ENCODE measurements at places on chromosomes 7 and 10.

DNA sequence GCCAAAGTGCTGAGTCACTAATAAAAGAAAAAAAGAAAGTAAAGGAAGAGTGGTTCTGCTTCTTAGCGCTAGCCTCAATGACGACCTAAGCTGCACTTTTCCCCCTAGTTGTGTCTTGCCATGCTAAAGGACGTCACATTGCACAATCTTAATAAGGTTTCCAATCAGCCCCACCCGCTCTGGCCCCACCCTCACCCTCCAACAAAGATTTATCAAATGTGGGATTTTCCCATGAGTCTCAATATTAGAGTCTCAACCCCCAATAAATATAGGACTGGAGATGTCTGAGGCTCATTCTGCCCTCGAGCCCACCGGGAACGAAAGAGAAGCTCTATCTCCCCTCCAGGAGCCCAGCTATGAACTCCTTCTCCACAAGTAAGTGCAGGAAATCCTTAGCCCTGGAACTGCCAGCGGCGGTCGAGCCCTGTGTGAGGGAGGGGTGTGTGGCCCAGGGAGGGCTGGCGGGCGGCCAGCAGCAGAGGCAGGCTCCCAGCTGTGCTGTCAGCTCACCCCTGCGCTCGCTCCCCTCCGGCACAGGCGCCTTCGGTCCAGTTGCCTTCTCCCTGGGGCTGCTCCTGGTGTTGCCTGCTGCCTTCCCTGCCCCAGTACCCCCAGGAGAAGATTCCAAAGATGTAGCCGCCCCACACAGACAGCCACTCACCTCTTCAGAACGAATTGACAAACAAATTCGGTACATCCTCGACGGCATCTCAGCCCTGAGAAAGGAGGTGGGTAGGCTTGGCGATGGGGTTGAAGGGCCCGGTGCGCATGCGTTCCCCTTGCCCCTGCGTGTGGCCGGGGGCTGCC is at the start of gene IL6:
TSS of gene IL6 (plus strand) at position 294 of the 807 bp plus-strand sequence. CDS start at position 357, 63 bp downstream.
- peak; percentile 90 for DNase-seq

- DNase-seq = no peak
Observed at GRCh38 chr10:78214955-78215354, 181.3 kb downstream of the RPS24 start.

- DNase-seq = no peak
Observed at GRCh38 chr7:157848508-157849340, 511.9 kb downstream of the DNAJB6 start.

DNA sequence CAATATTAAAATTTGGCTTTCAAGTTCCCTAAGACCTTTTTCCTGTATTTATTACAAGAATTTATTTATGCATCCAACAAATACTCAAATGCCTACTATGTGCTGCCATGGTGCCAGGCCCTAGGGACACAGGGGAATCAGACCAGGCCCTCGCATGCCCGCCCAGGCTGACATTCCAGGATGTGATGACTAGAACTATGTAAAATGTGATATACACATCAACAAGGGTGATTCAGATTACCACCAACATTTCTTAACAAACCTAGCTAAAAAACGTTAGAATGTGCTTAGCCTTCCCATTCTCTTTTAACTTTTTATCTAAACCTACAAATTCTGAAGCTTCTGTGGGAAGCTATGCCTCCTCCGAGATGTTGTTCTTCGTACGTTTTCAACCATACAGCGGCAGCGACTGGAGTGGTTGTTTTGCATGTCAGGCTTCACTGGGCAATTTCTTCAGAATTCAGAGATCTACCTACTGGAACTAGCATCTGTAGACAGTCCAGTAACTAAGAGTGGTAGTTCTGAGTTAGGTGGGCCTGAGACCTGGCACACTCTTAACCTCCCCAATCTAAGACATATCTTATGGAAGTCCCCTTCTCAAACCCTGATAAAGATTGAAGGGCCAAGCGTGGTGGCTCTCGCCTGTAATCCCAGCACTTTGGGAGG is 22.1 kb downstream of the GNA12 start:
- no peak for DNase-seq

- peak; percentile 62 for DNase-seq
Observed at GRCh38 chr7:92944633-92945032, 108.3 kb upstream of the CDK6 start.

DNA sequence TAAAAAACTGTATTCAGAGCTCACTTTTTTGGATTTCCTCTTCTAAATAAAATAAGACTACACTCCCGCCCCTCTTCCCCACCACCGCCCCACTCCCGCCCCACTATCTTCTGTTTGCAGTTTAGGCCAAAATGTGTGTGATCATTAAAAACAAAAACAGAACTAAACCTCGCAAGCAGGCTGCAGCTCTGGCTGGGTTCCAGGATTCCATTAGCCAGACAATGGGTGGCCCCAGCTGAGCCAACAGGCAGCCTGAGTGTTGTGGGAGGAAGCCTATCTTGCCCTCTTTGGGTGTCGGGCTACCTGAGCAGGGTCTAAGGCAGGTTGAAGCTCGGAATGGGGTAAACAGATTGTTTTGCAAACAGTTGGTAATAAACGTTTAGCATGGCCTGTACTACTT is 41.7 kb downstream of the ARL4A start:
- peak; percentile 69 for DNase-seq

- no peak for DNase-seq
Observed at GRCh38 chr7:158779061-158780000, 50.0 kb downstream of the ESYT2 start.

- DNase-seq = no peak
Observed at GRCh38 chr7:84237533-84238173, 43.1 kb upstream of the SEMA3A start.

DNA sequence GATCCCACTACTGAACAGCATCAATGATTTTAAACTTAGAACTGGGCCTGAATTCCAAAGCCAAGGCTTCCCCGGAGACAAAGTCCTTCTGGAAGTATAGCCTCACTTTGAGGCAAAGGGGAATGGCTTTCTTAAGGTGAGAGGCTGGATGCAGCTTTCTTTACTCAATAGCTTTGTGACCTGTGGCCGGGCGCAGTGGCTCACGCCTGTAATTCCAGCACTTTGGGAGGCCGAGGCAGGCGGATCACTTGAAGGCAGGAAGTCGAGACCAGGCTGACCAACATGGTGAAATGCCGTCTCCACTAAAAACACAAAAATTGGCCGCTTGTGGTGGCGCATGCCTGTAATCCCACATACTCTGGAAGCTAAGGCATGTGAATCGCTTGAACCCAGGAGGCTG is 3.2 kb upstream of the FGFR2 start:
- no peak for DNase-seq

DNA sequence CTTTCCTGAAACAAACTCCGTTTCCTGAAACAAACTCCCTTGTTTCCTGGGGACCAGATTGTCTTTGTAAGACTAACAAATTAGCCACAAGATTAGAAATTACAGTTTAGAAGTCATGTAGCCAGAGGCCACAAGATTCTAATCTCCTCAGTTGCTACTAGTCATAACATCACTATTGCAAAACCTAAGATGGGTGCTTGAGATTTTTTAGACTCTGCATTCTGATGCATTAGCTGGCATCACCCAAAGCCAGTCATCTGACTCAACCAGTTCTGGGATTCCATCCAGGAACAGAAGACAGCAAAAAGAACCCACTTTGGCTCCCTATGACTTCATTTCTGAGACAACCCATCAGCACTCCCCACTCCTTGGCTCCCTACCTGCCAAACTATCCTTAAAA is 367.9 kb upstream of the MBL2 start:
- DNase-seq = no peak

GRCh38 chr7:22488643-22489462 is 11.1 kb downstream of the STEAP1B start:
- DNase-seq = peak; percentile 82
